ENCODE measurements at places on chromosomes 5 and 9. TPM values are rescaled to one million over a fixed set of nuclear protein-coding genes. Genes with fewer than 3 reads are reported as not detected.
A peak's percentile ranks its signal among the peaks of the same experiment; 100 is the strongest.

GRCh38 chr5:154366353-154366752 lies 79.4 kb upstream of the SAP30L start:
- DNase-seq, result no peak

GRCh38 chr9:98892288-98892687 lies 51.4 kb upstream of the COL15A1 start:
- DNase-seq, result no peak

GRCh38 chr5:143025376-143025775 lies 255.2 kb downstream of the ARHGAP26 start:
- DNase-seq, result no peak

SLC36A3 gene
- not detected for total RNA-seq

DMXL1 gene
- total RNA-seq, result 11.1 TPM

DNA sequence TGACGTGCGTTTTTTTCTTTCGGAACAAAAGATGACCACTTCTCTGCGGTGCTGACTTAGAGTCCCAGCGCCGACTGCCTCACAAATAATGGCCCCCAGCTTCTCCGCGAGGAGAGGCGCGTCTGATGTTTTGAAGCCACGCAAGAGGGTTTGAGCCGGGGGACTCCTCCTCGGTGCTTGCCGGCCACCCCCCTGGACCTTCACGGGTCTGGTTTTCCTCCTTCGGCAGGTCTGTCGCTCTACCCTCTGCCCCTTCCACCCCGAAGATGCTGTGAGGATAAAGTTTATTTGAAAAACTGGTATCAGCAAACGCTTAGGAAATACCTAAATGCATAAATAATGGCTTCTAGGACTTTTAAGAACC lies 584 bp downstream of the USP20 start:
- no peak for DNase-seq

GRCh38 chr9:127116957-127117356 lies 5.5 kb downstream of the ANGPTL2 start:
- no peak for DNase-seq

DNA sequence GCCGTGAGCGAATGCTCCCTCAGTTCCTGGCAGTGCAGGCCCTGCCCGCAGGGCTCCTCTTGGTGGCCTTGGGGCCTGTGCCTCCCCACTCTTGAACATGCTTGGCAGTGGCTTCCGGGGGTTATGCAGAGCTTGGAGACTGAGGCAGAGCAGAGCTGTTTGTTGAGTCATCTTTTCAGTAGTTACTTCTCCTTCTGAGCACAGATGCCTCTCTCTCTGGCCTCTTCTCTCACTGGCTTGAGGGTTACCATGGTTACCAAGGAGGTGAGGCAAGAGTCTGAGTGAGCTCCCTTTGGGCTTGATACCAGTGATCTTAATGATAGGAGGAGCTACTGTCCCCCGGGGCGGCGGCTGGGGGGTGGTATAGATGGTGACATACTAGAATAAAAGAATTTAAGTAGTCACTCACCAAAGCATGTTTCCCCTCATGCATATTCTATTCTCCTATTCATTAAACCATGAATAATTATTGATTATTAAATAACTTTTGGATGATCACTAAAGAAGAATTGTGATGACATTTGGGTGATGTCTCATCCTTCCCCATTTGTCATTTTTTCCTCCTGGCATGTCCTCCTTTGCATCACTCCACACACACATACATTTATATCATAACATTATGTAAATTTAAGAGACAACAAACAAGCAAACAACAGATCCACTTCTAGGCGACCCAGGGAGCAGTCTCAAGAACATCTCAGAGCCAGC lies 111.1 kb downstream of the ARHGAP26 start:
- DNase-seq, result peak; percentile 17

RMRP gene
- 4,639 TPM for total RNA-seq

- DNase-seq, result no peak
Measured at GRCh38 chr5:120624021-120624563, 160.0 kb downstream of the PRR16 start.

DNA sequence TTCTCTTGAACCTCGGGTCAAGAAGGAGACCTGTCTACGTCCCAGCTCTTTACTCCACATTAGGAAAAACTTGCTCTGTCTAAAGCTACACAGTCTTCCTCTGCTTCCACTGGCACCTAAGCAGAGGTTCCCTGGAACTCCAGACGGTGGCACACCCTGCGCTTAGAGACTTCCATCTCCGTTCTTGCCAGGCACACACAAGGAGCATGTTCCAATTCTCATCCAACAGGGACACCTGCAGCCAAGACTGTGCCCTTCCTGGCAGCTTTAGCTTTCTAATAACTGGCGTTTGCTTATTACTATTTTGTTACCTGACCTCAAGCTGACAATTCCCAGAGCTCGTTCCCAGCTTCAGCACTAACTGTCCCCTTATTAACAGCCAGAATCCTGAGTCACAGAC lies 16.0 kb downstream of the CAPSL start:
- DNase-seq, result no peak

CACNA1B gene
- not detected for total RNA-seq

CDHR2 gene
- not detected for total RNA-seq

SPATA6L gene
- not detected for total RNA-seq

MEGF10 gene
- not detected for total RNA-seq

GRCh38 chr9:128551657-128552152 lies 682 bp upstream of the SPTAN1 start:
- DNase-seq, result no peak

GRCh38 chr9:134049772-134050588 lies 17.8 kb downstream of the BRD3 start:
- DNase-seq, result no peak

- DNase-seq, result peak; percentile 48
Measured at GRCh38 chr9:87464110-87464991, 33.3 kb upstream of the DAPK1 start.

FST gene
- 13.6 TPM for total RNA-seq

DNA sequence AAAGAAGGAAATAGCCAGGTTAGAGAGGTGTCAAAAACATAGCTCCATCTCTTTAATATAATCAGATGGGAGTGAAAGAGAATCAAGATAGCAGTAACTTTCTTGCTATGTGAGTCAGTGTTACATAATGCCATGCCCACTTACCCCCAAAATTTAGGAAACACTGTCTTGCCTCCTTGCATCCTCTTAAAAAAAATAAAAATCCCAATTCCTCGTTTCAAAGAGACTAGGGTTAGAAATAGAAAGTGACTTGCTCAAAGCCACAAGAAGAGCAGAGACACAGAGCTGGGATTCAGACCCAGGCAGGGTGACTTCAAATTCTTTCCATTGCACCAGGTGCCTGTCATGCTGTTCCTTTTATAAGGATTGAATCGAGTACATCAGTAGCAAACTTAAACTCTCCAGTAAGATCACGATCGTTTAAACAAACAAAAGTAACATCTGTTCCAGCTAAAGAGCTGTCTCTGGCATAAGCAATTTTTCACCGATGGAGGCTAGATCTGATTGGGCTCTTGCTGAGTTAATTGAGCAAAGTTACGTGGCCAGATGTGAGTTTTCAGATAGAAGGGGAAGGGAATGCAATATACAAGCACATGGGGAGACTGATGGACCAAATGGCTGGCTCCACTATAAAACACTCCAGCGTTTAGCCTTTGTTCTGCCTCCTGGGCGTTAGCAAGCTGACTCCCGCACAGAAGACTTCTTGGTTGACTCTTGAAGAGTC lies 176.9 kb downstream of the PALM2AKAP2 start:
- no peak for DNase-seq

DNA sequence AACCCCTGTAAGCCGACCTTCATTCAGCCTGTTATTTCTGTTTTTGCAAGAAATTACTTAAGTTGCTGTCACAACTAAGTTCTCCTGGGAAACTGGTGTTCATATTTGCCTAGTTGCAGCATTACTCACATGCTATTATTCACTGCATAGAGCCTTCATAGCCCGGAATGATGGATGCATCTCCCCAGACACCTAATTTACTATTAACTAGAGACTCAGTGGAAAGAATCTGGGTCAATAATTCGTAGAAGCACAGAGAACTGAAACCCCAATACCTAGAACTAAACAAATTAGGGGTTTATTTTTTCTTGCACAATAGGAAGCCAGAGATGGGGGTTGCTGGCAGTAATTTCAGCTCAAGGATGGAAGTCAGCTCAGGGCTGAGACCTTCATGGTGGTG lies 45.7 kb upstream of the FAM170A start:
- DNase-seq, result no peak

DNA sequence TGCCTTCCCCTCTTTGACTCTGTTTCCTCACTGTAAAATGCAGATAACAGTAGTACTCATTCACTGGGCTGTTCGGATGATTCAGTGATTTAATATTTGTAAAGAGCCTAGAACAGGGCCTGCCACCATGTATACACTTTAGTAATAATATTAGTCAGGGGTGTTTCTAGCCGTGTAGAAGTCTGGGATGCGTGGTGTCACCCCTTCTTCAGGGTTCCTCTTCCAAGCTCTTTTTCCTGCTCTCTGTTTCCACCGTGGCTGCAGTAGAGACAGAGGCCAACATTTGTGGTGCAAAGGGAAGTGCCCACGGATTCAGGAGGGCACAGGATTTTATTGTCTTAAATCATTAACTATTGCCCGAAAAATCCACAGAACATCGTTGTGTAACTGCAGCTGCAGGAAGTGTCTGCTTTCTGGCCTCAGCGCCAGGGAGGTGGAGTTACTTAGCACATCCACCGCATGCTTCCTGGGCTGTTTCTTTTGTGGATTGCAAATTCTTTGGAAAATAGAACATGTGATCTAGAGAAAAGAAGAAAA lies 61.7 kb downstream of the TRIO start:
- peak; percentile 88 for DNase-seq

DNA sequence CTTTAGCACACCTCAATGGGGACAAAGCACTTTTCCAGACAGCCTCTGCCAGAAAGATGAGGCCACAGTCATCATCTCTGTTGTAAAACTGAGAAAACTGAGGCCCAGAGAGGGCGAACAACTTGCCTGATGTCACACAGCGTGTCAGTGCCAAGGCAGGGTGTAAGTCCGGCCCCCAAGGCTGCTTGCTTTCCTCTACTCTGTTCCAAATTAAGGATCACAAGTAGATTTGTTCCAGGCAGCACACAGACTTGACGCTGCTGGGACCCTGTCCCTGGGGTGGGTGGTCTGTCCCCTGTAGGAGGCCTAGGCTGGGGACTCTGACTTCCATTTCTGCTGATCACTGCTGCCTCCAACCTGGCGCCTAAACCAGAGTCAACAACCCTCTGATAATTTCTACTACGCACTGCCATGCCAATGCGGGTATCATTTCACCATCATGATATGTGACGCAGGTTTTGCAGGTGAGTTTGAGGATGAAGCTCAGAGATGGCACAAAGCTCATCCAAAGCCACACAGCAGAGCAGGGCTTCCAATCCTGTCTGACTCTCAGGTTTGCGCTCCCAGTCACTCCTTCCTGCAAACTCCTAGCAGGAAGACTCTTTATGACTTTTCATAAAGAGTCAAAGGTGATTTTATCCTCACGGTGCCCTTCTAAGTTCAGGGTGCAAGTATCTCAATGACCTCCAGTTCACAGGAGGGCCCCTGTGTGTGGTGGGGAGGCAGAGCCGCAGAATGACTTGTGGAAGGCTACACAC lies 13.5 kb upstream of the RALGDS start:
- no peak for DNase-seq

- peak; percentile 58 for DNase-seq
Measured at GRCh38 chr5:8905021-8905420, 640.9 kb downstream of the SEMA5A start.

DNA sequence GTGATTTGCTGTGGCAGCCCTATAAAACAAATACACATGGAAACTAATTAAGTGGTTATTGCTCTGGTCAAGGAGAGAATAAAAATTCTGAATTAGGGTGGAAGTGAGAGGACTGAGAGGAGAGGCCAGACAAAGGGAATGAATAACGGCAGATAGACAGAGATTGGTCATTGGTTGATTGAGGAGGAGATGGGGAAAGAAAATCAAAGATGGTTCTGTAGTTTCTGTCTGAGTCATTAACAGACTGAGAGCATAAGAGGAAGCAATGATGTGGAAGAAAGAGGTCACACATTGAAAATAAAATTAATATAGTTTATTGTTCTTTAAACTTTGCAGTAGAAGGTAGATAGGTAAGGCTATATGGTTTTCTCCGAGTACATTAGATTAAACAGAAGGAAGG lies 469.8 kb downstream of the ACTL7B start:
- DNase-seq, result no peak

SLC25A48 gene
- not detected for total RNA-seq

- DNase-seq, result no peak
Measured at GRCh38 chr9:131485728-131486422, 16.8 kb upstream of the POMT1 start.

CCDC180 gene
- 0.14 TPM for total RNA-seq

CDKN2A gene
- 0.68 TPM for total RNA-seq

- no peak for DNase-seq
Measured at GRCh38 chr5:56166671-56167385, 66.3 kb downstream of the ANKRD55 start.

SH3RF2 gene
- total RNA-seq, result 3.0 TPM

DNA sequence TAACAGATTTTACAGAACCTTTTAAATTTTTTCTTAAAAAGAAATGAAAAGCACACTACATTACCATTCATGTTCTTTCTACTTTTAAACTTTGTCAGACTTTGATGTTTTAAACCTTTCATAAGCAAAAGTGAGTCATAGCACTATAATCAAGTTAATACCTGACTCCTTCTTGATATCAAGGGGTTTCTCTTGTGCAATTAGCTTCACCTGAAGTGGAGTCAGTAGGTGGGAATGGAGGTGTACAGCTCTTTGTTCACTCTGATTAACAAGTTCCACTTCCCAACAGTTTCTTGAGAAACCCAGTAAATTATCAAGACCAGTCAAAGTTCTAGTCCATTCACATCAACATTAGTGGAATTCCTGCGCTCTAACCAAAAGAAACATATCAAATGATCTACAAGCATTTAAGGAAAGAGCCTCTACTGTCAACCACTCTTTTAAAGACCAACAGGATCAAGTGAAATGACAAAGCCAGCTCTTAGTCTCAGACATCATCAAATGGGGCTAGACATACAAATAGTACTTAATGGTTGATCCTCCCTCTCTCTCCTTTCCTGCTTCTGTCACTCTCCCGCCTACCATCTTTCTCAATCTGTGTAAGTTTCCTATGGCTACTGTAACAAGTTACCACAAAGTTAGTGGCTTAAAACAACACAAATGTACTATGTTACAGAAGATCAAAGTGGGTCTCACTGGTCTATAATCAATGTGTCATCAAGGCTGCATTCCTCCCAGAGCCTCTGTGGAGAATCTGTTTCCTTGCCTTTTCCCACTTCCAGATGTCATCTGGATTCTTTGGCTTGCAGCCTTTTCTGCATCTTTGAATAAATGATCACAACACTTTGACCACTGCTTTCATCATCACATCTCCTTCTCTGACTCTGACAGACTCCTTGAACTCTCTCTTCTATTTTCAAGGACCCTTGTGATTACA lies 68.0 kb downstream of the HINT1 start:
- no peak for DNase-seq

DIAPH1 gene
- total RNA-seq, result 24.3 TPM

GRCh38 chr9:109497226-109498153 lies 617 bp downstream of the PTPN3 start:
- DNase-seq, result no peak
